ENCODE measurements at places on chromosomes 3 and 15.
A peak's percentile ranks its signal among the peaks of the same experiment; 100 is the strongest.

GRCh38 chr3:169628567-169628966 lies 34.9 kb downstream of the MECOM start:
- peak; percentile 30 for DNase-seq

- no peak for DNase-seq
Observed at GRCh38 chr15:73985101-73985873, 6.8 kb downstream of the STOML1 start.

DNA sequence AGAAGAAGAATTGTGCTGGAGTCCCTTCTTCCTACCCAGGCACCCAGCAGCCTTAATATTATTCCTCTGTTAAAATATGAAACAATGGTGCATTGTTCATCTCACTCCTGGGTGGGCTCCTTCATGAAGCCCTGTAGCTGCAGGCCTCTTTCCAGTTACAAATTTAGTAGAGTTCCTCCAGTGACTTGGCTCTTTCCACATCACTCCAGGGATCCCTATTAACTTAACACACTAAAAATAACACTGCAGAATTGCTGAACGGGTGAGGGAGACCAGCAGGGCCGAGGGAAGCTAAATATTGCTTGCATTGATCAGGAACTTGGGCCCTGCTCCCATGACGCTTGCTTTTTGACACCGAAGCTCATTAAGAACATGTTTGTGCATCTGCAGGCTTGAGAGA lies 142.3 kb downstream of the PDCD6IP start:
- DNase-seq, result no peak

- no peak for DNase-seq
Observed at GRCh38 chr15:90756916-90757315, 39.8 kb downstream of the BLM start.
